DMS79 treated with DMSO at 0.1 percent for 48 hours (cell line): ENCODE measurements at places on chromosomes 16 and 17.
A peak's percentile ranks its signal among the peaks of the same experiment; 100 is the strongest.

DNA sequence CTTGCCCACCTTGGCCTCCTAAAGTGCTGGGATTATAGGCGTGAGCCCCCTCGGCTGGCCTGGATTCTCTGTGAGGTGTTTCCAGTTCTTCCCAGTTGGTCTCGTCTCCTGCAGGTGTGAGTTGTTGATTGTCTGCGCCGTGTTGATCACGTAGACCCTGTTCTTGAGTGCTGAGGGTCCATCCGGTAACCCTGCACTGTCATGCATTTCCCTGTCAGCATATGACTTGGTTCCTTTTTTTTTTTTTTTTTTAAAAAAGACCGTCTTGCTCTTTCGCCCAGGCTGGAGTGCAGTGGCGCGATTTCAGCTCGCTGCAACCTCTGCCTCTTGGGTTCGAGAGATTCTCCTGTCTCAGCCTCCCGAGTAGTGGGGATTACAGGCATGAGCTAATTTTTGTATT is 17.3 kb downstream of the MGRN1 start:
- no peak for DNase-seq

- no peak for DNase-seq
Observed at GRCh38 chr17:28325211-28325610, 6.2 kb downstream of the TMEM97 start.

DNA sequence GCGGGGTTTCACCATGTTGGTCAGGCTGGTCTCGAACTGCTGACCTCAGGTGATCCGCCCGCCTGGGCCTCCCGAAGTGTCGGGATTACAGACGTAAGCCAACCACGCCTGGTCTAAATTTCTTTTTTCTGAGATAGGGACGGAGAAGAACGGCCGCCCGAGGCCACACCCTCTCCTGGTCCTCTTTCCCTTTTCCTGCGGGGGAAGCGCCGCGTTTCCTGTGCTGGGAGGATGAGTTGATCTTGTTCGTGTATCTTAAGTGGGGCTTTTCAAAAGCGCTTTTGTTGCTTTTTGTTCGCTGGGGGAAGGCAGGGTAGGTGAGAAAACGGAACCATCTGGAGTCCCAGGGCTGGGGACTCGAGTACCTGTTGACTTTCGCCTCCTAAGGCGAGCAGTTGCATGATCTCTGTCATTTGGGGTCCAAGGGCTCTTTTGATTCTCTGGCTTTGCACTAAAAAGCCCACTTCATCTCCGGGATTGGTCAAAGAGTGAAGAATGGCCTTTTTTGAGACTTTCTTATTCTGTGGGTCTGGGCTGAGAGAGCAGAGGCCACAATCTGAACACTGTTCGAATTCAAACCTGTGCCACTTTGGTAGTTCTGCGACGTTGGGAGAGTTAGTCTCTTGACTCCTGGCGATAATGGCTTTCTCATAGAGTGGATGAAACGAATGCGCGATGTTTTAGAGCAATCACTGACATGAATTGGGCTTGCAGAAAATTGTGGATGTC is 1.3 kb downstream of the FUS start:
- no peak for DNase-seq

GRCh38 chr17:28970879-28971278 is 19.6 kb upstream of the PHF12 start:
- DNase-seq = no peak

GRCh38 chr17:78526231-78527025 is 50.8 kb downstream of the DNAH17 start:
- DNase-seq = no peak

DNA sequence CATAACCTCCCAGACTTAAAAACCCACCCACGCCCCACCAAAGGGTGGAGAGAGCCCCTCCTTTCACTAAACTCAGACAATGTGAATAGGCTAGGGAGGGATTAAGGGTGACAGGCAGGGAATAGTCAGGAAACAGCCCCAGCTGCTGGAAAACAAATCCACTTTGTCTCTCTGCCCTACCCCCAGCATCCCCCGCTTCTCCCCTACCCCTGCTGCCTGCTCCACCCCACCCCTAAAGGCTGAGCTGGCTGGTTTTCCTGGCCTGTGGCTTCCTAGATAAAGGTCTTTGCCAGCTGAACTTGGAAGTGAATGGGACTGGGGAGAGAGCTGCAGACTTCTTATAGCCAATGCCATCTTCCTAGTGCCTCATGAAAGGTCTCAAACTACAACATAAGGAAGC is 15.0 kb downstream of the CAVIN1 start:
- no peak for DNase-seq

DNA sequence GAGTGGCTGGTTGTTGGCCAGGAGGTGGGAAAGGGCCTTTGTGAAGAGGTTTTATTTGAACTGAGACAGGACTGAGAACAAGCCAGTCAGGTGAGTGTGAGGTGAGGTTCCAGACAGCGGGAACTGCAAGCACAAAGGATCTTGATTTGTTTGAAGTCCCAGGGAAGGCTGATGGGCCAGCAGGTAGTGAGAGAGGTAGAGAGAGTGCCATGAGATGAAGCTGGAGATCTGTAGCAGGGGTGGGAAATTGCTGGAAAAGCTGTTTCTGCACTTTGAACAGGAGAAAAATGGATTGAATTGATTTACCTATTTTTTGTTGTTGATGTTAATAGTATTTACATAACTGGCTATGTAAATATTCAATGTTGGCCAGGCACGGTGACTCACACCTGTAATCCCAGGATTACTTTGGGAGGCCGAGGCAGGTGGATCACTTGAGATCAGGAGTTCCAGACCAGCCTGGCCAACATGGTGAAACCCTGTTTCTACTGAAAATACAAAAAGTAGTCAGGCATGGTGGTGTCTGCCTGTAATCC is 7.7 kb upstream of the DCTPP1 start:
- peak; percentile 84 for DNase-seq

DNA sequence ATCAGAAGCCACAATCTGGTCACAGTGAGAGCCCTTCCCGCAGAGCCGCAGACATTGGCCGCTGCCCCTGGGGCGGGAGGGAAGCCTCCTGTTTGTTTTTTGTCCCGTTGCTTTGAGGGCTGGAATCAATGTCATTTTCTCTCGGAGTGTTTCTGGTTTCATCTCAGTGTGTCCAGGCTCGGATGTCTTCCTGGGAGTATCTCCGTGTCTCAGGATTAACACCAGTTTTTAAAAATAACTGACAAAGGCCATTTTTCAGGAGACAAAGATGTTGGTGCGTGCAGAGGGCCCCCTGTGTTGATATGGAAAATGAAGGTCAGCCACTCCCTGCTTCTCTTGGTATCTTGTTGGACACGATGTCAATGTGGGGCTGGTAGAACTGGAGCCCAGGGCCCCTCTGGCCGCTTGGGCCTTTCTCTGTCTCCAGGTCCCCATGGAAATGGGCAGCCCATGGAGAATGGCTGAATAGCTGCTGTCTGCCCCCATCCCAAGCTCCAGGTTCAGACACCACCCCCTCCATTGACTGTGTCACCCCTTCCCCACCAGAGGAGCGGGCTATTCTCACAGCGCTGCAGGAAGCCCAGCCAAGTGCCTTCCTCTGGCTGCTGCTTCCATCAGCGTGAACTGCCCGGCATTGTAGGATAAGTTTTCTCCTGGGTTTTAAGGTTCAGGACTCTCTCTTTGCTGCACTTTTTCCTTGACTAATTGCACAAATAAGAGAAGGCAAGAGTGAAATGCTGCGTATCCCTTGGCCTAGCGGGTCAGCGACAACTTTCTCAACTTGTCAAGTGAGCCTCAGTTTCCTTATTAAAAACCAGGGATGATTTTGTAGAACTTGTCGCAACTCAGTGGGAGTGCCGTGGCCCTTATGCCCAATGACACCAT is 72.2 kb upstream of the METTL9 start:
- DNase-seq = no peak

- DNase-seq = no peak
Observed at GRCh38 chr16:82675300-82675699, 48.5 kb downstream of the CDH13 start.

DNA sequence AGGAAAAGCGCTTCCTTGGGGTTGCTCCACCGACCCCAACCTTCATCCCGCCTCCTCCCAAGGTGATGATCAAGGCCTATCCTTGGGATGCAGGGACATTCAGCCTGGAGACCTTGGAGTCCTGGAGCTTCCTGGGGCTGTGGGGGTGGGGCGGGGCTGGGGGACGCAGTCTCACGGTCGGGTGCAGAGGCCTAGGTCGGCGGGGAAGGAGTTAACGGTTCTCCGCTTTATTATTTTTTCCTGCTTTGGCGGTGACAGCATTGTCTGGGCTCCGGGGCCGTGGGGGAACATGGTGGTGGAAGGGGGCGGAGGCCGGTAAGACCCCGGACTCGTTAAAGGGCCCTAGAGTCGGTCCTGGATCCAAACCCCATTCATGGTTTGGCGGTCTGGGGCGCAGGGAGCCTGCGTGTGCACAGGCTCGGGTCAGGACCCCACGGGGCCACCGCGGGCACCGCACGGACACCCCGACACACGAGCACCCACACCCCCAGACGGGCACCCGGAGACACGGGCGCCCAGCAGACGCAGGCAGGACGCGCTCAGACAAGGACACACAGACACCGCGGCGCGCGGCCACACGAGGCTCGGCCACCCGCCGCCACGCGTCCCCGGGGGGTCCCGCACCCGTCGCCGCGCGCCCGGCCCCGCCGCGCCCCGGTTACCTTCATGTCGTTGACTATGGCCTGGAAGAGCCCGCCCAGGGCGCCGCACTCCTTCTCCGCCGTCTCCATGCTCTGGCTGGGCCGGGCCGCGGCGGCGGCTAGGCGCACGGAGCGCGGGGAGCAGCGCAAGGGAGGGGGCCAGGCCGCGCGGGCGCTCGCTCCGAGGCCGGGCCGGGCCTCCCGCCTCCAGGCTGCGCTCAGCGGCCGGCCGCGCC is 554 bp downstream of the MTSS2 start:
- DNase-seq = no peak

DNA sequence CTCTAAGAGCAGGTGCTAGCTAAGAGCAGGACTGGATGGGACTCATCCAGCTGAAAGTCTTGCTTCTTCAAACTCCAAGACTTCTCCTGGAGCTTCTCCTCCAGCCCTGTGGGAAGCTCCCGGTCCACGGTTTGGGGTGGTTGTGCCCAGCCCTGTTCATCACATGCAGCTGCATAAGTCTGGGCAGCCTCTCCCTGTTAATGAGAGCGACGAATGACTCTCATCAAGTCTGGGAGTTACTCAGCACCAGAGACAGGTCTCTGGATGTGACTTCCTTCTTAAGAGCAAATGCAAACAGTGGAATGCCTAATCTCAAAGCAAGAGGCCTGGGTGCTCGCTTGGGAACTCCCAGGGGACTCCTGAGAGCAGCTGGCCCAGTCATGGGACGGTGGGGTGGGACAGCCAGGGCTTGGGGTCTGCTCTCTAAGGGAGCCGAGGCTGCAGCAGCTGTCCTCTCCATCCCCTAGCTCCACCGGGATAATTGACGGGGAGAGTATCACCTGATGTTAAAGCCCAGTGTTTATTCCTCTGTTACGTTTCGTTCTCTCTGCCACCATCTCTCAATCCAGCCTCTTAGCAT is 35.3 kb upstream of the CRHR1 start:
- DNase-seq = no peak

- DNase-seq = no peak
Observed at GRCh38 chr17:40895106-40895730, 10.2 kb upstream of the KRT20 start.

GRCh38 chr16:22198547-22199293 is 7.4 kb upstream of the EEF2K start:
- no peak for DNase-seq

DNA sequence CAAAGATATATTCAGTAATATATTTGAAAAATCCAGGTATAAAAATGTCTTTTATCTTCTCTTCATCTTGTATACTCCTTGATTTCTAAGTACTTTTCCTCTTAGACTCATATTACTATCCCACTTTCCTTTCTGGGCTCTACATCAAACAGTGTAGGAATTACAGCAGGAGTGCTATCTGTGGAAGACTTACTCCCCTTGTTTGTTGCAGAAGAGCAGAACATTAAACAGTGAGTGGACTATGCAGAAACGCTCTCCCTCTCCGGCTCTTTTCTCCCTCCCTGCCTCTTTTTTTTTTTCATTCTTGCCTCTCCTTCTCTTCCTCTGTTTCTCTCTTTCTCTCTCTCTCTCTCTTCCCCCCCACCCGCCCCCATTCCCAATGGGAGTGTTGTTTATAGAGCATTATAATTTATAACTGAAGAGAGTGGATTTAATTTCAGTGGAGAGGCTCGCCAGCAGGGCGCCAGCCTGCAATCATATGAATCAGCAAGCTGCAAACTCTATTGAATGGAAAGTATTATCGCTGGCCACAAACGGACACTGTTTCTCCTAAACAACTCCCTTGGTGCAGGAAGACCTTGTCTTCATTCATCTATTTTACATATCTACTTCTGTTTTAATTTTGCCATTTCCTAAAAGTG is 242.3 kb upstream of the TBX2 start:
- peak; percentile 50 for DNase-seq

- DNase-seq = no peak
Observed at GRCh38 chr17:77717941-77718668, 240.4 kb upstream of the TNRC6C start.

DNA sequence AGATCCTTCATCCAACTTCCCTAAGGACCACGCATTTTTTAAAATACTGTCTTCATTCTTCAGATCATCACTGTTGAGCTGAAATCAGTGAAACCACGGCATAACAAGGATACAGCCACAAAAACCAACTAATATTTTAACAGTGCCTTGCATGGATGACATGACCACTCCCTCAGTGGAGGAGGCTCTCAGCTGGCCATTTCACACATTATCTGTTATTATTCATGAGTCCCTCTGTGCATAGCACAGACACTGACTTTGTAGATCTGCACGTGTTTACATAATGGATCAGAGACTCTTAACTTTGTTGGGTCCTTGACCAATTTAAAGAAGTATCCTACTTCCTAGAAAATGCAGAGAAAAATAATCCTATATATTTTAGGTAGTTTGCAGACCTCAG is 104.8 kb upstream of the NUDT7 start:
- no peak for DNase-seq

DNA sequence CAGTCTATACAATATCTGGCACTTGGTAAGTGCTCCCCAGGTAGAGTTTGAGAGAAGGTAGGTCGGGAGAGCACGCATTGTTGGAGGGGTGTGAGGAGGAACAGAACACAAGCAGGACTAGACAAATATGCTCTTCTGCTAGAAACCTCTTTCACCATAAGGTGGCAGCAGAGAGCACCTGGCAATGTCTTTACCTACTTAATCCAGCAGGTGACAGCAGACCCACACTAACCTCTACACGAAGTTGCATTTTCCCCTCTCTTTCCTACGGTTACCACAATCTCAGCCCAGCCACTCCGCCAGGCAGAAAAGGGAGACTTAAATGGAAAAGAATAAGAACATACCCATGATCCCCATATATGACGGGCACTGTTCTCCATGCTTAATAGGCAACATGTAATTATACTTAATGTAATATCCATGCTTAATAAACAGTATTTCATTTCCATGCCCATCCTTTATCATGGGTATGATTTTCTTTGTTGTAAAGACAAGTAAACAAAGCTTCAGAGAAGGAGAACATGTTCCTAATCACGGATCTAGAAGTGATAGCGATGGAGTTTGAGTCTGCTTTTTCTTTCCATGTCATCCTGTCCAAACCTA is 55.1 kb upstream of the CCL2 start:
- DNase-seq = peak; percentile 88

- no peak for DNase-seq
Observed at GRCh38 chr17:63927464-63928171, 4.5 kb downstream of the CD79B start.
